Suprapubic skin (tissue), 4 donors: ENCODE measurements at places on chromosomes 3 and 15.
A peak's percentile ranks its signal among the peaks of the same experiment; 100 is the strongest.

- DNase-seq, result no peak
Observed at GRCh38 chr15:48702569-48703236, 57.2 kb upstream of the FBN1 start.

DNA sequence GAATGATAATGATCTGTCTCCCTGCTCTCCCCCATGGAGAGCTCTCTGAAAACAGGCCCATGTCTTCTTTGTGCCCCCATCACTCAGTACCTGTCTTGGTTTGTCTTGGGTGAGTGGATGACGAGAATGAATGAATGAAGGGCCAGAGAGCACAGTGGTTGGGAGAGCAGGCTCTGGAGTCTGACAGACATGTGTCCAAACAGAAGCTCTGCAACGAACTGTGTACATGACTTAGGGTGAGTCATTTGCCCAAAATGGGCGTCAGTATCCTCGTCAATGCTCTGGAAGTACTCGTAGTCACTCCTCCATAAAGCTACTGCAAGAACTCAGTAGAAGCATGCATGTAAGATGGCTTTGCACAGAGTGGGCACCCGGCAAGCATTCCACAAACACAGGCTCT, 170.2 kb upstream of the TLE3 start:
- no peak for DNase-seq

DNA sequence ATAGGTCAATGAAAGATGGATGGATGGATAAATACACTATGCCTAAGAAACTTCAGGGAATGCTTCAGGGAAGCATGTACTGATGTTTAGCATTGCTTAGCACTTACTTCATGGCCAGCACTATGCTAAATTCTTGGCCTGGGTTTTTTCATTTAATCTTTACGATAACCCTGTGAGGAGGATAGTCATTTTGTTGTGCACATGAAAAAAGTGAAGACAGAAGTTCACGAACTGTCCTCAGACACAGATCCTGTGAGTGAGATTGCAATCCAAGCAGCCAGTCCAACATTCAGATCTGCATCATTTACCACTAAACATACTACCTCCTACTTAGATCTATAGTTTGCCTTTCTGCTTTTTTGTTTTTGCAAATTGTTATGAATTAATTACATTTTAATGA, 510.8 kb upstream of the AGTR1 start:
- DNase-seq, result no peak

GRCh38 chr3:78077842-78078241, 1037.9 kb downstream of the ROBO2 start:
- no peak for DNase-seq

- no peak for DNase-seq
Observed at GRCh38 chr15:66614456-66614855, 48.7 kb upstream of the LCTL start.

- DNase-seq, result no peak
Observed at GRCh38 chr3:149460117-149460516, 14.4 kb upstream of the TM4SF4 start.

- peak; percentile 5 for DNase-seq
Observed at GRCh38 chr15:70583006-70583405, 180.4 kb downstream of the UACA start.

DNA sequence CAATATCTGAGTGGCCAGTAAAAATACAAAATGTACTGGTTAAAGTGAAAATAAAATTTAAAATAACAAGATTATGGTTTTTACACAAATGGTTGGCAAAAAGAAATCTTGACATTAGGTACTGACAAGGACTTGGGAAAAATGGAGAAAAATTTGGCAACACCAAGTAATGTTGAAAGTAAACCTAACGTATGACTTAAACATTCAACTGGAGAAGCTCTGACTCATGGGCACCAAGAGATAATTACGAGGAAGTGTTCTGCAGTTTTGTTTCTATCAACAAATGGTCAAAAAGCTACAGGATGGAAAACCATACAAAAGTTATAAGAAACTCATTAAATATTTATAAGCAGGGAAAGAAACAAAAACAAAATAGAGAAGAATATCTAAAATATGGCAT, 177.7 kb downstream of the ZNF385D start:
- no peak for DNase-seq

DNA sequence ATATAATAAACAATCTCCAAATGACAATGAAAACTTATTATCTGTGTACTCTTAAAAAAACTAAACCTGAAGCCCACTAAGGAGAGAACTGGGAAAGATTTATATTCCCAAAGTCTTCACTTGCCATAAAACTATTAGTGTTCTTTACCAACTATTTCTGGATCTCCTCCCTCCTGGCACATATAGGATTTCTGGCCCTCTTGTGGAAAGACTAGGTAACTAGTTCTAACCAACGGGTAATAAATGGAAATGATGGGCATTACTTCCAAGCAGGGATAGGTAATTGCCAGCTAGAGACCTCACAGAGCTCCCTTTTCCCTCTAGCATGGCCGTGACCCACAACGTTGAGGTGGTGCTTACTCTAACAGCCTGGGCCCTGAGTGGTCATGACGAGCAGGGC, 110.1 kb downstream of the DNAH12 start:
- no peak for DNase-seq

- no peak for DNase-seq
Observed at GRCh38 chr15:80849308-80849707, 70.1 kb downstream of the CEMIP start.

DNA sequence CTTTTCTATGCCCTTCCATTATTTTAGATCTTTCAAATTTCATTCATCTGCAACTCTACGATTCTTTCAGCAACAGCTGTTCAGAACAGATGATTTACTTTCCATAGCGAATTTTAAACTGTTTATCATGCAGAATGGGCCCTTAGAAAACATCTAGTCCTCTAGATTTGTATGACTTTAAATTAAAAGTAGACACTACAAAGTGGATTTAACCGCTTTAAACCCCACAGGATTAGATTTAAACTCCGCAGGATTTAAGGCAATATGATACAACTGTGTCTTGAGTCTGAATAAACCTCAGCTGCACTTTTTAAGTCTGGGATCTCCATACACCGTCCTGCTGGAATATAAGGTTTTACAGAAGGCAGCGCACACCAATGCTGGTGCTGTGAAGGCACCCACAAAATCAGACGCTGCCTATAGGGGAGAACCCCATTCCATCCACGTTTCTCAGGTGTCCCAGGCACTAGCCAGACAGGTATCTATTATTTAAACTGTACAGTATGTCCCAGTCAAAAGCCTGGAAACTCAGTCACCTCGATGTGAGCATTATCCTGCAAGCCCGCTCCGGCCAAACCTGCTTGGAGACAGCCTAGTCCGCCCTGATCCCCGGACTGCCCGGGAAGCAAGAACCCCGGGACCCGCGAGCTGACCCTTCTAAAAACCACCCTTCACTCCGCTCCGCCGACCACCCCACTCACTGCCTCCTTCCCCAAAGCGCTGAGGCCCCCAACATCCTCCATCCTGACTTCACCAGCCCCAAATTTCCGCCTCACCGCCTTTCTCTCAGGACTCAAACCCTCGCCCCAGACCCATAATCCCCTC, 768 bp downstream of the ANO10 start:
- peak; percentile 85 for DNase-seq

DNA sequence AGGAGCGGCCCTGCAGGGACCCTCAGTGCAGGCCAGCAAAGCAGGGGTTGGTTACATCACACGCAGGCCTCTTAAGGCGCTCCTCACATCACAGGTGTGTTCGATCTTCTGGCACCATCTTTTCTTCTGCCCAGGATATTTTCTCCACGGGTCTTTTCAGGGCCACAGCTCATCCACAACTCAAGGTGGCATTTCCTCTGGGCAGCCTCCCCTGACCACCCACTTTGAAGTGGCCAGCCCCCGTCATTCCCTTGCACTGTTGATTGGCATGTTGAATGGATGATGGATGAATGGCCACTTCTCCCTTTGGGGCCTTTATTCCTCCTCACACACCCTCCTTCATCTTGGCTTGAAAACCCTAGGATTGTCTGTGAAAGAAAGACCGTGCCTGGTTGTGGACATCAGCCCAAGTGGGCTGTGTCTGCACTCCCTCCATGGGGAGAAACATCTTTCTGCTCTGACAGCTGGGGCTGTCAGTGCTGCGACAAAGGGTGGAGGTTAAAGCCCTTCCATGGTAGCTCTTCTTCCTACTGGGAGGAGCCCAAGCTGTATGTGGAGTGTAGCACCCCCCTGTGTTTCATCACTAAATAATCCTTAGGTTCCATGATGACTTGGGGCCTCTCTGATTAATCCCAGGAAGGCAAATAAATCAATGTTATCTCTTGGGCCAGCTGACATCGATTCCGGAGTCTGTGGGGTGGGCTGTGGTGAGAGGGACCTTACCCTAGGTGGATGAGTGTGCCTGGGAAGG, 102.5 kb downstream of the EPHB1 start:
- DNase-seq, result peak; percentile 35

GRCh38 chr3:15815696-15816095, 17.9 kb upstream of the ANKRD28 start:
- DNase-seq, result no peak

- DNase-seq, result no peak
Observed at GRCh38 chr3:14848906-14849305, 30.1 kb downstream of the FGD5 start.

DNA sequence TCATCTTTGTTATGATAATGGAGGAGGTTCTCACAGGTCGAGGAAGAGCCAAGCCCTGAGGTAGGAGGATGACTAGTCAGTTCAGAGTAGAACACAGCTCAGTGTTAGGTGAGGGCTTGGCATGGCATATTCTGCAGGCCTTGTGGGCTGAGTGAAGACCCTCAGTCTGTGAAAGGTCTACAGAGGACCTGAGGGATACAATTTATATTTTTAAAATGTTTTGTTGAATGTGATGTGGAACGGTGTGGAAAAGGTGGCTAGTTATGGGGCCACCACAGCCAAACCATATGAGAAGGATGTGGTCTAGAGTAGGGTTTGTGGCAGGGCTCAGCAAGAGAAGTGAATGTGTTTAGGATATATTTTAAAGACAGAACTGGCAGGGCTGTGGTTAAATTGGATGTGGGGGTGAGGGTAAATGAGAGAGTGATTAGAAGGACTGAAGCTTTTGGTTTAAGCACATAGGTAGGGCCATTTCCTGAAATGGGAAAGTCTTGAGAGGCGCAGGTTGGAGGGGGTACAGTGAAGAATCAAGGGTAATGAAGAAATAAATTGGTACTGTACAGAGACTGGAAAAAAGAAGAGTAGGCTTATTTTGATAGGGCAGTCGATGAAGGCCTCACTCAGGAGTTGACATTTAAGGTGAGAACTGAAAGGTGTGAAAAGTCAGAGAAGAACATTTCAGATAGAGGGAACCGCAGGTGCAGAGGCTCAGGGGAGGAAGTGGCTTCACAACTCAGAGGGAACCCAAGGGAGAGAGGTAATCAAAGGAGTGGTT, 60.5 kb downstream of the SPTSSB start:
- no peak for DNase-seq

- no peak for DNase-seq
Observed at GRCh38 chr3:108090049-108090700, 656 bp downstream of the CD47 start.

GRCh38 chr3:51888463-51889105, 13.2 kb upstream of the IQCF5 start:
- no peak for DNase-seq

DNA sequence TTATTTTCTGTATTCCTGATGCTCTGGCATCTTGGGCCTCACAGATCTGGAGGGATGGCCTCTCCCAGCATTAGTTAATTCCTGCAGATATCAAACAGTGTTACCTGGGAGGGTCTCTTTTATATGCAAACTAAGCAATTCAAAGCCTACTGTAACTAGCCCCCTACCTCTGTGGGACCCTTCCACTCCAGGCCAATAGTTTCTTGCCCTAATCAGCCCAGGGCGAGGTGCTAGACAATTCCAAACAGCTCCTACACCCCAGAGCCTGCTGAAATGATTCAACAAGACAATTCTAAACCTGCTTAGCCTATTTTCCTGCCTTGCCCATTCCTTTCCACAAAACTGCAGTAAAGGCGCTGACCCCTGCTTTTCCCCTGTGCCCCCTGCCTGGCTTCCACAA, 106.6 kb upstream of the IGSF10 start:
- DNase-seq, result no peak

DNA sequence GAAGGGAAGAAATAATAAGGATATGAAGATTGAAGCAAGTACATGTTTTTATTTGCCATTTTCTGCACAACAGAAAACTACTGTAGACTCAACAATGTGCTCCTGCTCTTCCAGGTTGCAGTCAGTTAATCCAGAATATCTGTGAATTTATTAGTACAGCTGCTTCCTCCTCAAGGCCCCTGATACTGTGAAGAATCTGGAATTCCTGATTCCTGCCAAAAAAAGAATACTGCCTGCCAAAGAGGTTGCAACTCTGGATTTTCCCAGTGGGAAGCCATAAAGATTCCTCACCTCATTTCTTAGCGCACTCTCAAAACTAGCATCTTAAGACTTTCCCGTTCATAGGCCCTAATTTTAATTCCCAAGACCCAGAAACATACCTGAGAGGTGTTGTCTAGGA, 33.6 kb upstream of the LRRC3B start:
- DNase-seq, result no peak

DNA sequence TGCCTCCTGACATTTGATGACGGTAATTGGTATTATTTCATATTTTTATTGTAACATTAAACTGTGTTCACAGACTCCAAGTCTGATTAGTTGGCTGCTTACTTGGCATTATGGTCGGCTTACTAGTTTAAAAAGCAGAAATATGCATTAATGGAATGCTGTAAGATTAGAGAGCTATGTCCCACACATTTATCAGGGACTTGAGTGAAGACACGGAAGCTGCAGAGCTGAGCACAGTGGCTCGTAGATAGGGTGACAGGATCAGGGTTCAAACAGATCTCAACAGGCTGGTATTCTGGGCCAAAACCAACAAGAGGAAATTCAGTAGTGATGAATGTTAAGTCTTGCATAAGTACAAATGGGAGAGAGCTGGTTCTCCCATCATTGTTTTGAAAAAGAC, 113.8 kb downstream of the ADAMTSL3 start:
- no peak for DNase-seq
